ENCODE measurements at places on chromosomes 5 and 9.

GRCh38 chr9:137046088-137046787 is at the start of gene NPDC1:
NPDC1 (minus strand) TSS chr9:137046177; CDS start chr9:137045989, 188 bp downstream.
- DNase-seq = peak; percentile 54

GRCh38 chr9:96217754-96218693 is 84.0 kb downstream of the HSD17B3 start:
- DNase-seq = no peak

- DNase-seq = no peak
Observed at GRCh38 chr9:107007402-107007801, 144.4 kb downstream of the ZNF462 start.

- DNase-seq = no peak
Observed at GRCh38 chr5:33049842-33050241, 338.7 kb downstream of the NPR3 start.

DNA sequence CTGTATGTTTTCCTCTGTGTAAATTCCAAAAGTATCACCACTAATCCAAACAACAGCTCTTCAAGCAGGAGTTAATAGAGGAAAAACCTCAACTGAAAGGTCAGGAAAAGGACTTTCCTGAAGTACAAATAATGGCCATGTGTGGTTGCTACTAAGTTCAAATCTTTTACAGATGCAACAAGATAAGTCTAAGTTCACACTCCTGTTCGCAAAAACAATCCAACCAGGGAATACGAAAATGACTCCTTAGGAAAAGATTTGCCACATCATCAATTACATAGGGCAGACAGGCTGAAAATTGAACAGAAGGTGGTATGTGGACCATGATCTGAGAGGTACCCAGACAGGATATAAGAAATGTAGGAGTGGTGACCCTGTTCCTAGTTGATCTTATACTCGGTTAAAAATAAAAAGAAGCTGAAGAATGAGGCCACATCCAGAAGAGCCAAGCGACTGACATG is 210.2 kb downstream of the TSSK1B start:
- no peak for DNase-seq

All from NCI-H2081 treated with DMSO at 0.1 percent for 48 hours (cell line).